ENCODE measurements at places on chromosomes 7 and 10. TPM values are rescaled to one million over a fixed set of nuclear protein-coding genes. Genes with fewer than 3 reads are reported as not detected.

DNA sequence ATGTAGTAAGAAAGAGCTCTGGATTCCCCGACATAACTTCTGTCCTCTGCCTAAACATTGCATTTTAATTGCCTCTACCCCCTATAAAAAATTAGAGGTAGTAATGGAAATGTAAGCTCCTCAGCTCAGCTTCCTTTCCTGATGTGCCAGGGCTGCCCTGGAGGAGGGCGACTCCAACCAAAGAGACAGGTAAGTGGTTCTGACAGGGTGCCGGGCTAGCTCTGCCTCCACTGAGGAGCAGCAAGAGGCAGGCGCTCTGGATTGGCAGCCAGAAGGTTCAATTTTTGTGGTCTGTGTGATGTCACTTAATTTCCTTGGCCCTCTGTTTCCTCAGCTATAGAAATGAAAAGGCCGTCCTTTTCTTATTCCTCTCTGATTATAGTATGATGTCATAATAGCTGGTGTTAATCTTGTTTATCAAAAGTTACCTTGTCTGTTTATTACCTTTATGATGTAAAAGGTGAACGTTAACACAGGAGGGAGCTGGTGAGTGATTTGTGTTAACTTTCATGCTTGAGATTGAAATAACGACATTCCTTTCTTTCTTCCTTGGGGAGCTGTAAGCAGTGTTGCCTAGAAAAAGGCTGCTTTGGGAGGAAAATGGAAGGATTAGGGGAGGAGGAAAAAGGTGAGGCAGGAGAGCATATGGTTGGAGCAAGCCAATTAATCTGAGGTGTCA is 51.8 kb downstream of the ANLN start:
- DNase-seq = no peak
- no peaks in the 10 kb centered on the region for H3K27me3 ChIP-seq
- no peak overlapping the region for H3K27ac ChIP-seq
- no peaks in the 10 kb centered on the region for H3K4me1 ChIP-seq

GRCh38 chr7:50462361-50462760 is 12.2 kb upstream of the FIGNL1 start:
- H3K27me3 ChIP-seq = peaks cover 12% of the 10 kb centered on the region
- H3K4me1 ChIP-seq = peaks cover 1% of the 10 kb centered on the region
- H3K36me3 ChIP-seq = peaks cover 1% of the 10 kb centered on the region

The WNT8B gene
- 0.24 TPM for total RNA-seq

The VWC2 gene
- total RNA-seq = not detected

All from activated T-helper 1 cell treated with anti-CD3 and anti-CD28 coated beads, Interleukin-12 subunit alpha, Interleukin-12 subunit beta, Interleukin-2, Interleukin-4 antibody, amounts not matched to agents 30 ng/mL and 10 ng/mL and 1 ng/mL, durations not matched to agents 14 hours and 24 hours and 36 hours (primary cell).